Tibial artery (tissue), 4 donors: ENCODE measurements at places on chromosomes 7 and 10.

DNA sequence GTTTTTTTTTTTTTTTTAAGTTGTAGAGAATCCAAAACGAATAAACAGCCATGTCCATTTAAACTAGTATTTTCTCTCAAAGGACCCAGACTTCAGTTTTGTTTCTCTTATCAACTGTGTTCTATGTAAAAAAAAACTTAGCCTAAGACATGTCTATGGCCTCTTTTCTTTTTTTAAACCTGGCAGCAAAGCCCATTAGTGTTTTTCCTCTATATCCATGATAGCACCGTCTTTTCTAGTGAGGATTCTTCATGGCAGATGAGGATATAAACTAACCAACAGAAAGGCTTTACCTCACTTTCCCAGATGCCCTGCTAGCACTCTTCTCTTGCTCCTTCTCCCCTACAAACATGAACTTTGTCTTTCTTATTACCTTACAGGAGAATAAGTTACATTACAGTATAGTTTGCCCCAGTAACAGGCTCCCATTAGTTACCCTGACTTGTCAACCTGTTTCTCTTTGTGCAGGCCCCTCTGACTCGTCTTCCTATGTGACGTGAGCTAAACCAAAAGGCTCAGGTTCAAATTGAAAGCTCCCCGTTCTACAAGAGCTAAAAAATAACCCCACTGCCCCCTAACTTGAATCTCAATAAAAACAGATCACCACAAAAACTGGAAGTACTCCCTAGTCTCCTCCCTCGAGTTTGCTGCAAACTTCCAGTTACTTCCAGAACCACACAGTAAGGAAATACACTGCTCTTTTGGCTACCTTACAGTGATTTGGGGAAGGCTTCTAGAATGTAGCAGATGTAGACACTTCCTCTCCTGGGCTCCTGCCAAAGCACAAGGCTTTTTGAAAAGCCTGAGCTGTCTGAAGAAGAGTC is 20.1 kb downstream of the P4HA1 start:
- DNase-seq, result peak; percentile 75

- DNase-seq, result no peak
These were observed 108.9 kb upstream of the MKLN1 start for GRCh38 chr7:131218727-131219128.

DNA sequence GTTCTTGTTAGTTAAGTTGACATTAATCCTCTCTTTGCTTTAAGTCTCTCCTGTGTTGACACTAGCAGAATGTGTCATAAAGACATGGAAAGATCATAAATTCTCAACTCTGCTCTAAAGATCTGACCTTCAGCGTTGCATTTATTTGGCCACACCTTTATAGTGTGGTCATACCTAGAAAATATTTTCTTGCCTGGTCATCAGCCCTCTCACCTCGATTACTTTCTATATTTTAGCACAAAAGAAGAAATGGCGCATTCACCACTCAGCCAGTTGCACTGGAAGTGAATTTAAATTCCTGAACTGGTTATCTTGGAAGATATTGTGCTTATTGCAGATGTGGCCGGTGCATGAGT is 96.7 kb upstream of the PDCD4 start:
- no peak for DNase-seq

- no peak for DNase-seq
These were observed 36.6 kb downstream of the PRKCQ start for GRCh38 chr10:6543431-6544005.

GRCh38 chr10:24898501-24898900 is 53.9 kb downstream of the PRTFDC1 start:
- no peak for DNase-seq

- DNase-seq, result no peak
These were observed 3.9 kb downstream of the ADD3 start for GRCh38 chr10:110011681-110012080.

- DNase-seq, result no peak
These were observed 73.9 kb downstream of the EBF3 start for GRCh38 chr10:129890170-129890569.

- DNase-seq, result no peak
These were observed 157.1 kb upstream of the CHST15 start for GRCh38 chr10:124250506-124250905.

GRCh38 chr10:27153845-27154193 is 365 bp downstream of the YME1L1 start:
- DNase-seq, result peak; percentile 33

DNA sequence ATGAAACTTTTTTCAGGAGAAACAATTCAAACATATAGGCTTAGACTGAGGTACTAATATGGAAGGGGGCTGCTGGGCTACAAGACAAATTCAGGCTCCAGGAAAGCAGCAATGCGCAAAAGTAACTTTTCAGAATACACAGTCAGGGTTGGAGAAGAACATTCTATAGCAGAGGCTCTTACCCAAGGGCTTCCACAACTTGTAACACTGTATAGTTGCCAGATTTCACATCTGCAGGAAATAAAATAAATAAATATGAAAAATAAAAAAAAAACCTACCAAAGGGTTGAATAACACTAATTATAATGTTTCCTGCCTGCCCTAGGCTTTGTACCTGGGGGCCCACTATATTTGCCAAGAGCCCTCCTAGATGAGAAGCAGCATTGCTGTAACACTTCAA is 14.3 kb downstream of the MMS19 start:
- DNase-seq, result no peak

GRCh38 chr7:50803359-50804337 is 21.0 kb upstream of the GRB10 start:
- DNase-seq, result no peak

- DNase-seq, result no peak
These were observed 120.7 kb downstream of the MKX start for GRCh38 chr10:27624941-27625340.

DNA sequence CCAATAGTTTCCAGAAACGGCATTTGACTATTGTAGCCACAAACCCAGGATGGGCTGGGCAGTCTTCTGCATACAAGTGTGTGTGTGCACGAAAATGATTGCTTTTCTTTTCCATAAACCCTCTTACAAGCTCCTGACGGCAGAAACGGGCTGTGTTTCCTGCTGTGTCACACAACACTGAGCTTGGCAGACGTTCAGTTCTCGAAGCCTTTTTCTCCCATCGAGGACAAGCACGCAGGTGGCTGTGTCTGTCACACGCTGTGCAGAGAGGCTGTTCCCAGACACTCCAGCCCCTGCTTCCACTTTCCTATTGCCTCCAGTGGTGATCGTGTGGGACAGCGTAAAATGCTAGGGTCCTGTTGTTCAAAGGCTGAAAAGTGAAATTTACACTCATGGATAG is 32.1 kb downstream of the RBAK start:
- DNase-seq, result no peak

DNA sequence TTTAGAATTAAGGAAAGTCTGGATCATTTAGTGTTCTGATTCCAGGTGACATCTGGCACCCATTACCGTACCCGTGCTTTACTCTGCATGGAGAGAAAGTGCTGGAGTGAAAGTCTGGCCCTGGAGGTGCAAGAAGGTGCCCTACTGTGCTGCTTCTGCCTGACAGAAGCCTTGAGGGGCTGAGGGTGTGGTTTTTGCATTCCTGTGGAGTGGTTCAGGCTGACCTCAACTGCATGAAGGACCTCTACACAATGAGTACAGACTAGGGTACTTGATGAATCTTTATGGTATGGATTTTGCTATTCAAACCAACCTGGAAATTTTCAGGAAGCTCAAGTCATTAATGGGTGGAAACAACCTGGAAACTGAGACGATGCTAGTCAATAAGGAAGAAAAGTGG is 45.1 kb upstream of the GSAP start:
- DNase-seq, result no peak

DNA sequence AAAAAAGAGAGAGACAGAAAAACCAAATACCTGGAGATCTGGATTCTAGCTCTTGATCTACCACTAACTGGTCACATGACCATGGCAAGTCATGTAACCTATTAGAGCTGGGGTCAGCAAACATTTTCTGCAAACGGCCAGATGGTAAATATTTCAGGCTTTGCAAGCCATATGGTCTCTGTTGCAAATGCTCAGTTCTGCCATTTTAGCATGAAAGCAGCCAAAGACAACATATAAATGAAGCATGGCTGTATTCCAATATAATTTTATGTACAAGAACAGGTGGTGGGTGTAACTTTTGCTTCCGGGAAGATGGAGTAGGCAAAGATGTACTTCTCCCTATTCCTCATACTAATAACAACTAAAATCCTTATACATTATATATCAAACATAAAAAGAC is 6.7 kb downstream of the FRA10AC1 start:
- no peak for DNase-seq

GRCh38 chr10:115606086-115606485 is 512.9 kb downstream of the ATRNL1 start:
- no peak for DNase-seq

- no peak for DNase-seq
These were observed 264.4 kb downstream of the NEBL start for GRCh38 chr10:20632696-20633095.

DNA sequence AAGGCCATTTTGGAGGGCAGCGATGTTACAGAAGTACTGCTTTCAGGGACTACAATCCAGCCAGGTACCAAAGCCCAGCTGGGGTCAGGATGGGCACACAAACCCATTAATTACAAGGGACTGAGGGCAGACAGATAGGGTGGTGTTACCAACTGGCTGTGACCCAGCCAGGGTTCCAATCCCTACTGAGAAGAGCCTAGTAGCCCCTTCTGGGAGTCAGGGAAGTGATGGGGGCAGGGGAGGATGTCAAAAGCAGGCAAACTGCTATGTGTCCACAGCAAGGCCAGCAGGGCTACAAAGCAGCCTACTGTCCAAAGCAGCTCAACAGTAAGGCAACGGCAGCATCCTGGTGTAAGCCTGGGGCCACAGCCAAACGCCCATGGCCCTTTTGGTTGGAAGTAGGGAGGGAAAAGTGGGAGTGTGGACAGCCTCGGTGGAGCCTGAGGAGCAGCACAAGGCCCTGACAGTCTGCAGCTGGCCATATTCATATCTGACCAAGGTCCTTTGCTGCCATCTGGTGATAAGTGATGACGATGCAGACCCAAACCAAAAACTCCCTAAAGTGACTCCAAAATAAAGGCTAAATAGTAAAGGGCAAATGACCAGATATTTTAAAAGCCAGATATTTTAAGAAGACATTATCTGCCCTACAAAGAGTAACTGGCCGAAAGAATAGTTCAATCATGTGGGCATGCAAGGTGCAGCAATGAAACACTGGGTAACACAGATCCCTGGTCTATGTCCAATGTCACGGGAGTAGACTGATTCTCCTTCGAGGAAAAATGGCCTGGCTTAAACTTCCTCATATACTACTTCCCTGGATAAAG is 56.9 kb downstream of the XPNPEP1 start:
- DNase-seq, result no peak

- DNase-seq, result no peak
These were observed 218.5 kb downstream of the SNX13 start for GRCh38 chr7:17721736-17722285.
